ENCODE measurements at places on chromosomes 1 and 21. TPM values are rescaled to one million over a fixed set of nuclear protein-coding genes. Genes with fewer than 3 reads are reported as not detected.

The PIGM gene
- 6.3 TPM for total RNA-seq

The DFFB gene
- total RNA-seq, result 5.6 TPM

- H3K36me3 ChIP-seq, result no peaks in the 10 kb centered on the region
- no peak overlapping the region for H3K4me3 ChIP-seq
- no peaks in the 10 kb centered on the region for H3K27me3 ChIP-seq
- peak; percentile 24 for DNase-seq
These were observed 122.5 kb downstream of the ATG4C start for GRCh38 chr1:62906428-62906886.

DNA sequence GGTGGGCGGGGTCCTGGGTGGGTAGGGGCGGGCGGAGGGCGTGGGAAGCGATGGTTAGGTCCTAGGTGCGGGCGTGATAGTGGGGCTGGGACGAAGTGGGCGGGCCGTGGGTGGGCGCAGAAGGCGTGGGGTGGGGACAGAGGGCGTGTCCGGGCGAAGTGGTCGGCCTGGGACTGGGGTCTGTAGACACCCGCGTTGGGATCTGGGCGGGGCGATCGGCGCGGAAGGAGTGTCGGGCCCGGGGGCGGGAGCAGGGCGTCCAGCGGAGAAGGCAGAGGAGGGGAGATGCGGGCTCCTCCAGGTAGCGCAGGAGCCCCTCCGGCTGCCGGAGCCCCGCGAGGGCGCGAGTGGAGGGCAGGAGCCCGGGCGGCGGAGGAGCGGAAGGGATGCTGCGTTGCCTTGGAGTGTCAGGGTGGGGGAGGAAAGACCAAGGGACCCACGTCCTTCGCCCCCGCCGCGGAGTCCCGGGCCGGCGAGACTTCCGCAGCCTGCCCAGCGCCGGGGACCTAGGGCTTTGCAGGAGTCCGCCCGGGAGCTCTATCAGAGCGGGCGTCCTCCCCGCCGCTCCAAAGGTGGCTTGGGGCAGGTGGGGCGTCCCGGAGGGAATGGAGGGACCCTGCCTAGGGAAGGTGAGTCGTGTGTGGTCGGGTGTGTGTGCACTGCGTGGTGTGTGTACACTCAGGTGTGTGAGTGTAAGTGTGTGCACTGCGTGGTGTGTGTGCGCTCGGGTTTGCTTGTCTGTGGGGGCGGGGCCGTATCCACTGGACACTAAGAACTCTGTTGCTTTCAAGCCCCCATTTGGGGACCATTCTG is 27.0 kb upstream of the PRSS38 start:
- peaks cover 6% of the 10 kb centered on the region for H3K4me1 ChIP-seq
- H3K4me3 ChIP-seq, result peak overlapping the region; percentile 81
- H3K27me3 ChIP-seq, result no peaks in the 10 kb centered on the region
- H3K27ac ChIP-seq, result no peak overlapping the region
- H3K36me3 ChIP-seq, result no peaks in the 10 kb centered on the region

DNA sequence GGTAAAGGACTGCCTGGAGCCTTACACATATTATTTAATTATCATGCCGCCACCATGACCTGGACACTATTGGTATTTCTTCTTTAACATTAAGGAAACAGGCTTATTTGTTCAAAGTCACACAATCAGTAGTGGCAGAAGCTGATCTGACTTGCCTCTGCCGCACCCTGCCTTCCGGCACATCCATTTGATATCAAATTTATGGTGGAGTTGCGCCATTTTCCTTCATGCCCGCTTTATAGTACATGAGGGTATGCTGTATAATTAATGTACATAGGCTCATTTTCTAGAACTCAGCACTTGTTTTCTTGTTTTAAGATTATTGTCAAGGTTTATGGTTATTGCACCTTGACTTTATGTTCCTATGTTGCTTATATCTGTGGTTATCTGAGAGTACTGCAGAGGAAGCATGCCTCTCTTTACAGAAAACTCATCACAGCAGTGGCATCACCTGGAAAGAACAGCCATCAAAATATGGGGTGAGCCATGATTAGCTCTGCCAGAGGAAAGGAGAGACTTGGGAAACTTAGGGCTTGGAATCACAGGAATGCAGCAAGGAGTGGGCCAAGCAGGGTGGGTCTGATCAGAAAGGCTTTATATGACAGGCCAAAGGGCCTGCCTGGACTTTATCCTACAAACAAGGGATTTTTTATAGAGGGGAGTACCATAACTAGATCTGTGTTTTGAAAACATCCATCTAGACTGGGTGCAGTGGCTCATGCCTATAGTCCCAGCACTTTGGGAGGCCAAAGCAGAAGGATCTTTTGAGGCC is 72.2 kb upstream of the GJB5 start:
- no peaks in the 10 kb centered on the region for H3K36me3 ChIP-seq
- peaks cover 16% of the 10 kb centered on the region for H3K4me1 ChIP-seq
- H3K4me3 ChIP-seq, result no peak overlapping the region

- no peak overlapping the region for H3K27ac ChIP-seq
- H3K4me3 ChIP-seq, result no peak overlapping the region
- no peaks in the 10 kb centered on the region for H3K36me3 ChIP-seq
These were observed 85.0 kb downstream of the NUF2 start for GRCh38 chr1:163406772-163407171.

GRCh38 chr1:207956986-207957385 is 46.1 kb upstream of the CD34 start:
- no peaks in the 10 kb centered on the region for H3K27me3 ChIP-seq
- H3K36me3 ChIP-seq, result no peaks in the 10 kb centered on the region
- no peak overlapping the region for H3K4me3 ChIP-seq
- 0 out of 2 replicates have a peak, but pooled peaks cover 4% of the 10 kb centered on the region for H3K4me1 ChIP-seq
